ENCODE measurements at places on chromosomes 12 and 14.

- no peak for DNase-seq
Measured at GRCh38 chr12:4220536-4221257, 52.9 kb upstream of the CCND2 start.

DNA sequence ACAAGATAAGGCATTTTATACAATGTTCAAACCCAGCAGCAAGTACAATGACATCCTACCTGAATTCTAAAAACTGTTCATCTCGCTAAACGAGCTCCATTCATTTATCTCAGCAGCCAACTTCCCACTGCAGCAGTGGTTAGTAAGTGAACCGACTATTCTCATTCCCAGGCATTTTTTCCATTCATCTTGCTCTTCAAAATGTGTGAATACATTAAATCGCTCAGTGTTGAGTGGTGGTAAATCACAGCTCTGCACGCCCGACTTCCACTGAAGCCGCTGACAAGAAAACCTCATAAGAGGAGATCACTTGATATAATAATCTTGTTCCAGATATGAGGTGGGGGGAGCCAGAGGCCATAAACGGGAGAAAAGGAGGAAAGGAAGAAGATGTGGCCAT is 746.2 kb upstream of the USP15 start:
- no peak for DNase-seq

DNA sequence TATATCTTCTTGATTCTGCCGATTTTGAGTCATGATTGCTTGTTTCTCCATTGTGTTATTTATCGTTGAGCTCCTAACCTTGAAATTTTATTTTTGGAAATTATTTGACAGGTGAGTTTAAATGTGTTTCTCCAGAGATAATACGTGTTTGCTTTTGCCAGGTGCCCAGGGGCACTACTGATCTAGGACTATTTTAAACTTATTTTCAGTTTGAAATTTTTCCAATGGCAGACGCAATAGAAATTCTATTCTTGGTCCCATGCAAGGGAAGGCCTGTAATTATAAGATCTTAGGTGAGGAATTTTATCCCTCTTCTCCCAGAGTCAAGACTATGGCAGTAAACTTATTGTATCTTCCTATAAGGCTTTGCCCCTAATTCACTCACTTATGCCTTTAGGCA is 252.8 kb downstream of the AEBP2 start:
- no peak for DNase-seq

DNA sequence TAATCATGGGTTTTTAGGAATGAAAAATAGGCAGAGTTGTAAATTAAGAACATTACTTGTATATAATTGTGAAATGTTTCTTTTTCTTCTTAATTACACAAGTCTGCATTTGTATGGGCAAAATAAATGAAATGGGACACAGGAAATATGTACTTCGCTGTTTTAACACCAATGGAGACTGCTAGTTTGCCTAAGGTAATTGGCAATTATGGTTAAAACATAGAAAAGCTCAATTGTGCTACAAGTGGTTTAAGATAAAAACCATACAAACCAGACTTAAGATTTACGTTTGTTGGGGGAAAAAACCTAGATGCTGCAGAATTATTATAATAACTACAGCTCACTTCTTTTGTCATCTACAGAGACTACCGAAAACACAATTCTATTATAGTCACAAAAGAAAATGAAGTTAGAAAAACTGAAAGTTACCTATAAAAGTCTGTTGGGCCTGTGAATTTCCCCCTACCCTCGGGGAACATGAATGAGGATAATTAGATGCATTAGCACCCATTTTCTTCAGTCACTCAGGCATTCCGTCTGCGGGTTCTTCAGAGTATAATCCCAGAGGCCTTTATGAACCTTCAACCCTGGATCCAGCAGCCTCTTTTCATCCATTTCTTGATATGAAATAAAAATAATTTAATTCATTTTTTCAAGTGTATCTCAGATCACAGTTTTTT is 37.2 kb downstream of the BTBD7 start:
- DNase-seq, result no peak

- DNase-seq, result no peak
Measured at GRCh38 chr12:57330992-57331391, 80.0 kb upstream of the STAC3 start.

DNA sequence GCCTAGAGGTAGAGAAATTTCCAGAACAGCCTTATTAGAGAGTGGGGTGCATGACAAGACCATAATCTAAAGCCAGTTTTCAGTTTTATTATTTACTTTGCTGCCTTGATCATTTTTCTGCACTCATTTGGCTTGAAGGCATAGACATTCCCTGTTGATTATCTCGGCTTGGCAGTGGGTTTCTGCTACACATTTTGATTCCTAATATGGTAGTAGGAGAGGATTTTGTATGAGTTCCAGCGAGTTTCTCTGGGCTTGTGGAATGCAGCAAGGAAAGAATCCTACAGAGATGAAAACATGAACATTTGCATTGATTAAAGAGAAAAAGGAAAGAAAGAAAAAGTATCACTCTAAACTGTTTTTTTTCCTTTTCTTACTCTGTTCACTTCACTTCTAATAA is 281.2 kb downstream of the PAWR start:
- DNase-seq, result no peak

DNA sequence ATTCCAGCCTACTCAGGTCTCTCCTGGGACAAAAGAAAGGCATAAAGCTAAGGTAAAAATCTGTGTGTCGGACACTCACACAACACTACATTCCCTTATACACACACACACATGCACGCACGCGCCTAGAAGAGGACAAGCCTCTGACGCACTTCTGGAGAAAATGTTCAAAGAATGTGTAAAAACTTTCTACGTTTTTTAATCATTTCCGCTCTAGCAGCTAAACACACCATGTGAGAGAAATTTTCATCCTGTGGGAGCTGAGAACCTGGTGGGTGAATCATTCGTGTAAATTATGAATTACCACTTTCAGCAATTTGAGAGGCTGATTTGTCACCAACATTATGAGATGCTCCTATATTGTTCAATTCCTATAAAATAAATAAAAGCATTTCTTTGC is 494.5 kb downstream of the TMEM132D start:
- DNase-seq, result no peak

- no peak for DNase-seq
Measured at GRCh38 chr14:99213101-99213500, 58.9 kb downstream of the BCL11B start.

GRCh38 chr12:7079826-7080125 is 12.5 kb downstream of the C1R start:
- DNase-seq, result no peak

DNA sequence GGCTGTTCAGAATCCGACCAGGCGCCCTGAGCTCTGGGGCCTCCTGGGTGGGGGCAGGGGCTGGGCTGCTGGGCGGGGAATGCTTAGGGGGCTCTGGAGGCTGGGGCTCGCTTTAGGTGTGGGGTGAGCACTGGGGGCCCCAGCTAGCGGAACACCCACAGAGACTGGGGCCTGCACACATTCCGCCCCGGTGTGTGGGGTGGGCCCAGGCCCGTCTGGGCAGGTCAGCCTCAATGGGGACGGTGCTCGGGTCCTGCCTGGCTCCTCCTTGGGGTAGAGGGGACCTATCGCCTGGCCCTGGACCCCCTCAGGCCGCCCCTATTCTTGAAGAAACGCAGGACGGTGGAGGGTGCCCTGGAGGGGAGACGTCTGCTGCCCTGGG is 364.8 kb downstream of the TMEM121 start:
- no peak for DNase-seq

- no peak for DNase-seq
Measured at GRCh38 chr12:116297224-116297834, 19.8 kb upstream of the MED13L start.

GRCh38 chr14:99407416-99407815 is 73.2 kb downstream of the SETD3 start:
- no peak for DNase-seq

DNA sequence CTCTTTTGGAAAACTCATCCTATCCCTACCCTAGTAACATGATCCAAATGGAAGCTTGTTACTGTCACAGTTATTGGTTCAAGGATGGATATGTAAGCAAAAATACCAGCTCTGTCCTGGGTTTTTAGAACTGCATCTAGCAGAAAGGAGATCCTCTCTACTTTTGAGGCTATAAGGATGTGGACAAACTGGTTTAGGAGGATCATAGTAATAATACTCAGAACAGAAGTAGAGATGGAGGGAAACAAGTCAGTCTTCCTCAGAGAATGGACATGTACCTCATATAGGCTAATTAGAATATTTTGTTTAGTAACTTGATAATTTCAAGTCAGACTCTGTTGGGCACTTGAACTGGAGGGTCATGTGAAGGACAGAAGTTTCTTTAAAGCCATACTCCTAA is 26.6 kb downstream of the FUT8 start:
- no peak for DNase-seq

DNA sequence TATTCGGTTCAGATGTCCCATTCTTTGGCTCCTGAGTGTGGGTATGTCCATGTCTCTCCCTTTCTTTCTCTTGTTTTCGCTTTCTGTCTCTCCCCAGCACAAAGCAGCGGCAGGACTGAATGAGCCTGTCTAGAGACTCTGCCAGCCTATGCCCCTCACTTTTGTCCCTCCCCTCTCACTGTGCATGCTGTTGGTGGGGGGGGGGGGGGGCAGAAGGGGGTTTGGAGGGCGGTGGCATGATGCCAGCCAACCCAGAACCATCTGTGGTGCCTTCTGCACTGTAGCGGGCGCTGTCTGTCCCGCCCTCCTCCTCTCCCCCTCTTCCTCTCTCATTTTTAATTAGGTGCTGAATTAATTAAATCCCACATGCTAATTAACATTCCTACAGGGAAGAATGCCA is 17.7 kb downstream of the NGDN start:
- DNase-seq, result no peak

- no peak for DNase-seq
Measured at GRCh38 chr12:105220150-105220928, 15.6 kb downstream of the APPL2 start.

- DNase-seq, result no peak
Measured at GRCh38 chr14:93548102-93548843, 117.5 kb downstream of the UNC79 start.

DNA sequence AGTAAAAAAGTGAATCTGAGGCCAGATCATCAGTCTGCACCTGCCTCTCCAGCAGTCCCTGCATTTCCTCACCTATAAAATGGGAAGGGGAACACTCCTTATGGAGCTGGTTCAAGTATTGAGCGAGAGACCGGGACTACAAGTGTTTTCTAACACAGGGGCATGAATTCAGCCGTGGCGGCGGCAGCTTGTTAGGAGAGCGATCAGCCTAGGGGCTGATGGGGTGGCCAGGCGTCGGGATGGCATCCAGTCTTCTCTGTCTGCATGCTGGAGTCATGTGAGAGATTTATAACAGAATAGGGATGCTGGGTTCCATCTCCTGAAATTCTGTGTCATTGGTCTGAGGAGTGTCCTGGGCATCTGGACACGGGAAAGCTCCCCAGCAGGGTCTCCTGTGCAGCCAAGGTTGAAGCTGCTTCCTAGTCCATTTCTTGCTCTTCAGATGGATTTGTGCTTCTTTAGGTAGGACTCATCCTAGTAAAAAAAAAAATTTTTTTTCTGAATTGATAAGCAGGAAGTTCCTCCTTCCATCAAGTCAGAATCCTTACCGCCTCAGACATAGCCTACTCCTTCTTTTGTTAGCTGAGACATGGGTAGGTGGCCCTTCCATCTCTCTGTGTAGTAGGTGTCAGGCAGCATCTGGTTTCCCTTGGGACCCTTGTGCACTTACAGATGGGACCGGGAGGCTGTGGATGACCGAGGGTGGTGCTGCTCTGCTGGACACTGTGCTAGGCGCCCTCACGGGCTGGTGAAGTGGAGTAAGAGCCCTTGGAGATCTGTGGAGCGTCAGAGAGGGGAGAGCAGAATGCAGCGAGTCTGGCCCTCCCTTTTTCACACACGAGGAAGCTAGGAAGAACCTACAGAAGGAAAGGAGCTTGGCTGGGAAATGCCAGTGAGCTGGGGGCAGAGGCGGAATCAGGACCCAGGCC is 146.7 kb downstream of the TSPAN9 start:
- DNase-seq, result no peak

DNA sequence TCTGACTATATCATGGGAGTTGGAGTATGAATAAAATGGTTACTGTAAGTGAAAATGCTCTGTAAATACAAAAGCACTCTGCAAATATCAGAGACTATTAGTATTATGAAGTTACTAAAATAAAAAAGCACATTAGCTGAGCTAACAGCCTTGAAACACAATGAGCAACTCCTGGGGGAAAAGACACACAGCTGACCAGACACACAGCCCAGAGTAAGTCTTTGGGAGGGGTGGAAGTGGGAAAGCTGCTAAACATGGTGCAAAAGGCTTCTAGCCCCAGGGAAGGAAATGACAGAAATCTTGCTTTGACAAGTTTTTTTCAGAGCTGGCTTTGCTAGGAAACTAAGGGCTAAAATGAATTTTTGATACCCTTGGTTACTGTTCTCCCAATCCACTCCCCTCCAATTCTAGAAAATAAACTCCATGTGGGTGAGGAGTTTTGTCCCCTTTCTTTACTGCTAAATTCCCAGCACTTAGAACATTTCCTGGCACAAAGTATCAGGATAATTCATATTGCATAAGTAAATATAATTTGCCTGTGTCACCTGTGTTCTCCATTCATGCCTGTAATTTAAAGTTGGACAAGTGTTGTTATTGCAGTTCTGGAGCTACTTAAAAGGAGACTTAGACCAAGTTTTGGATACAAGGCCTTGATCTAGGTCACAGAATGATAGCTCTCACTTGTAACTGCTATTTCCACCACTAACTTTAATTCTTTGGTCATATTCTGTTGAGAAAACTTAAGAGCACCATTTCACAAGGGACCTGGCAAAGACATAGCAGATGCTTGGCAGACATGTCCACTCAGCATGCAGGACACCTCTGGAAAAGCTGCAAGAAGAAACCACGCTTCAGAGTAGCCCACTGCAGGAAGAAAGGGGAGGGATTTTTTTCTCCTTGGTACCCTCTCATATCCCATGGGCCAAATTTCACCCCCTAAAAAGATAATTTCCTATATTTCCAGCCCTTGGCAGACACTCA is 19.0 kb upstream of the RAB3IP start:
- DNase-seq, result no peak

GRCh38 chr12:95505039-95505438 is 31.1 kb downstream of the METAP2 start:
- no peak for DNase-seq

- DNase-seq, result no peak
Measured at GRCh38 chr12:52169886-52170285, 21.9 kb downstream of the KRT80 start.

Data from stimulated activated CD8-positive, alpha-beta memory T cell treated with anti-CD3 and anti-CD28 coated beads, Interleukin-4, amount 100 ng/mL, for 4 hours (primary cell).